Occipital lobe (tissue), 3 donors: ENCODE measurements at places on chromosomes 13 and 19.

GRCh38 chr13:59086147-59086546 lies 1077.6 kb downstream of the DIAPH3 start:
- no peak for DNase-seq

DNA sequence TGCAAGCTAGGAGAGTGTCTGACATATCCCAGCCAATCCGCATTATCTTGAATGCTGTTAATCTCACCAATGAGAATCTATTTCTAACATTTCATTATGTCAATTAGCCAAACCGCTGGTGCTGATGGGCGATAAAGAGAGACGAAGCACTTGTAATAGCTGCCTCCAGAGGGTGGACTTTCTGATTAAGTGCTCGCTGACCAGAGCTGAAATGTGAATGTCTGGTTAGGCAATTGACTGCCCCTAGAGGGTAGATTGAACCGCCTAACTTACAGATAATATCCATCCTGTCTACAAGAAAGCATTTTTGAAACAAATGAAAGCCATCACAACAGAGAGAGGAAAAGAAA lies 552 bp upstream of the GRWD1 start:
- DNase-seq, result no peak

DNA sequence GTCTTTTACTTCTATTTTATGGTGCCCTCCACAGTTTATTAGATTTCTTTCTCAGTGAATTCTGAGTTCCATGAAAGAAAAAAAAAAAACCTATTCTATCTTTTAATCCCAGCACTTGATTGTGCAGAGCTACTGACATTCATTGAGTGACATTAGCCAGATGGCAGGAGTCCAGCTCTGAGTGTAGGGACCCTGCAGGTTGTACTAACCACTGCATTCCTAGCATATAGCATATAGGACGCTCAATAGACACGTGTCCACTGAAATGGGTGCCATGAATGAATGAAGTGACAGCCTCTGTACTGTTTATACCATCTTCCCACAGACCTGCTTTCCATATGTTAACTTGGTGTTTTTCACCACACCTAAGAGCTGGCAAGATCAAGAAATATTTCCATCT lies 206.3 kb downstream of the RAP2A start:
- no peak for DNase-seq

- no peak for DNase-seq
Observed at GRCh38 chr13:49315036-49315565, 67.4 kb downstream of the CDADC1 start.

GRCh38 chr13:111152844-111153243 lies 37.7 kb downstream of the ARHGEF7 start:
- DNase-seq, result no peak

DNA sequence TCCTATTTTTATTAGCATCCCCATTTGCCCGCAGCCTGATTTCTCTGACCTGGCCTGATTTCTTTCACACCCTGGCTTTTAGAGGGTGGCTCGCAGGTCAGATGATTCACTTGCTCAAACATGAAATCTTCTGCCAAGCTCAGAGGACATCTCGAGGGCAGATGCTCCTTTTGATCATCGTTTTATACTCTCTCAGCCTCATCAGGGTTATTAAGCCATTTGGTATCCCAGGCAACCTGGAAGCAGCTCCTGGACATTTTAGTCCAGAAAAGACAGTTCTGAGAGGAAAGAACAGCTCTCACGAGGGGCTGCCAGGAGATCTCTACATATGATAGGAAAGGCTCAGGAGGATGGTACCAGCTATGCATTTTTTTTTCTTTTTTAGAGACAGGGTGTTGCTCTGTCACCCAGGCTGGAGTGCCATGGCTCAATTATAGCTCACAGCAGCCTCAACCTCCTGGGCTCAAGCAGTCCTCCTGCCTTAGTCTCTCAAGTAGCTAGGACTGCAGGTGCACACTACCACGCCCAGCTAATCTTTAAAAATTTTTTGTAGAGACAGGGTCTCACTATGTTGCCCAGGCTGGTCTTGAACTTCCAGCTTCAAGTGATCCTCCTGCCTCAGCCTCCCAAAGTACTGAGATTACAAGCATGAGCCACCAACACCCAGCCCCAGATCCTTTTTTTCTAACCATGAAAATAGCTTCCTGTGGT lies 165.4 kb downstream of the KATNAL1 start:
- DNase-seq, result no peak

GRCh38 chr13:94952787-94953186 lies 240.4 kb upstream of the SOX21 start:
- DNase-seq, result no peak

GRCh38 chr13:110697842-110698241 lies 8.1 kb downstream of the CARS2 start:
- DNase-seq, result no peak

DNA sequence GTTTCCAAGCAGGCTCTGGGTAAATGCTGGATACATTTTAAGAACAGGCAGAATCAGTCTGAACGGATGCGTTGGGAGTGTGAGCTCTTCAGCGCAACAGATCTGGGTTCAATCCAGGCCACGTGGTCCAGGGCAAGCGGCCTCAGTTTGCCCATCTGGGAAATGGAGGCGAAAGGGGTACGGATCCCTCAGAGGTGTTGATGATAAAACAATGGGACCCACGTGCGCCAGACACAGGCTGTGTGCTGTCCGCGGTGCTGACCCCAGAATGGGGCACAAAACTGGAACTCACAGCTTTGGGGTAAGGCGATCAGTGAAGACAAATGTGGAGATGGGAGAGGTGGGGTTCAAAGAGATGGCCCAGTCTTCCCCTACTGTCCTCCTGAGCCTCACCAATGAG lies 13.1 kb upstream of the PDE4C start:
- no peak for DNase-seq

GRCh38 chr13:98479496-98480003 lies 97.4 kb downstream of the STK24 start:
- DNase-seq, result no peak

- peak; percentile 7 for DNase-seq
Observed at GRCh38 chr19:46546194-46546896, 50.7 kb upstream of the PNMA8B start.

DNA sequence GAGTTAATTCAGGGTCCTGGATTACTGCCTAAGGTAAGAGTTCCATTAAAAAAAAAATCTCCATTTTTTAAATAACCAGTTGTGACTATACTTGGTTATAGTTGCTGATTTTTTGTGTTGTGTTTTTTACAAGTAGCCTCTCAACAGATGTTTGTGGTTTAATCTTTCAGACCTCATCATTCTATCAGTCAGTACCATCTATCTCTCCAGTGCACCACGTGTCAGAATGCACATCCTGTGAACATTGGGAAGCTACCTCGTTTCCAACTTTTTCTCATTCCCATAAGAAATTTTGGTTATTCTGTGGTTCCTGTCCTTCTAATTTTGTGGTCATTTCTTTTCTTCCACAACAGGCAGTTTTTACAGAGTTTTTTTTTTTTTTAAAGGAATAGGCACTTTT lies 39.2 kb downstream of the WDFY2 start:
- DNase-seq, result no peak

- no peak for DNase-seq
Observed at GRCh38 chr13:25231517-25231916, 55.8 kb downstream of the MTMR6 start.

DNA sequence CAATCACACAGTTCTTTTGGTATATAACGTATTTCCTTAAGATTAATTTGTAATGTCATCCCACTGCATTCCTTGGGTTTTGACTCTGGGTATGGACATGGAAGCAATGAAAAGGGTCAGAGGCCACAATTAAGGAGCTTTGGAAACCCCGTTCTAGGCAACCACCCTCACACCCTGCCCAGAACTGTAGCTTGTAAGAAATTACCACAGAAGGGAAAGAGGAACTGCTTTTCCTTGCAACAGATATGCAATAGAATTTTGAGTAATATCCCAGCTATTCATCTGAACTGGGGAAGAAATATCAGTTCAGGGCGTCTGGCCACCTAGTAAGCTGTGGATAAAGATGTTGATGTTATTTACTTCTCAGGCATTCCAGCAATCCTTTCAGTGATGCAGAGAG lies 985 bp upstream of the CLC start:
- DNase-seq, result no peak
